Fibroblast of villous mesenchyme (primary cell): ENCODE measurements at places on chromosomes 3 and 15. TPM values are rescaled to one million over a fixed set of nuclear protein-coding genes. Genes with fewer than 3 reads are reported as not detected.

The TGM4 gene
- total RNA-seq: not detected in 2 replicates

The CFAP100 gene
- total RNA-seq: not detected in 2 replicates

The KLHL6 gene
- total RNA-seq: not detected in 2 replicates

The MUSTN1 gene
- not detected in 2 replicates for total RNA-seq

The NR2F2 gene
- 73.1 and 96.3 TPM in 2 replicates for total RNA-seq

The CCDC9B gene
- 35.4 and 40.3 TPM in 2 replicates for total RNA-seq

The MEF2A gene
- 28.1 and 38.7 TPM in 2 replicates for total RNA-seq

The SLC9C1 gene
- under 0.01 TPM in 1 of 2 replicates, not detected in the other for total RNA-seq

The GOLGA8G gene
- not detected in 2 replicates for total RNA-seq

The GOLGA8J gene
- not detected in 2 replicates for total RNA-seq

The PLCB2 gene
- total RNA-seq: 0.43 and 0.64 TPM in 2 replicates

The SSUH2 gene
- total RNA-seq: 0.32 TPM in 1 of 2 replicates, not detected in the other

The OXTR gene
- 75.4 and 310 TPM in 2 replicates for total RNA-seq

The GPR62 gene
- total RNA-seq: under 0.01 TPM in 1 of 2 replicates, not detected in the other

The GRK7 gene
- total RNA-seq: under 0.01 TPM in 1 of 2 replicates, not detected in the other

The CYP19A1 gene
- total RNA-seq: not detected in 2 replicates

The ARNT2 gene
- 20.0 and 20.7 TPM in 2 replicates for total RNA-seq

The CPEB1 gene
- total RNA-seq: 3.9 and 7.1 TPM in 2 replicates

The IQCF2 gene
- not detected in 2 replicates for total RNA-seq
